ENCODE measurements at places on chromosomes 6 and 20. TPM values are rescaled to one million over a fixed set of nuclear protein-coding genes. Genes with fewer than 3 reads are reported as not detected.
A peak's percentile ranks its signal among the peaks of the same experiment; 100 is the strongest.

- DNase-seq, result peak; percentile 26
Observed at GRCh38 chr6:55276745-55277530, 50.3 kb upstream of the GFRAL start.

GRCh38 chr6:65199683-65200082, 507.3 kb downstream of the EYS start:
- DNase-seq, result peak; percentile 6

DNA sequence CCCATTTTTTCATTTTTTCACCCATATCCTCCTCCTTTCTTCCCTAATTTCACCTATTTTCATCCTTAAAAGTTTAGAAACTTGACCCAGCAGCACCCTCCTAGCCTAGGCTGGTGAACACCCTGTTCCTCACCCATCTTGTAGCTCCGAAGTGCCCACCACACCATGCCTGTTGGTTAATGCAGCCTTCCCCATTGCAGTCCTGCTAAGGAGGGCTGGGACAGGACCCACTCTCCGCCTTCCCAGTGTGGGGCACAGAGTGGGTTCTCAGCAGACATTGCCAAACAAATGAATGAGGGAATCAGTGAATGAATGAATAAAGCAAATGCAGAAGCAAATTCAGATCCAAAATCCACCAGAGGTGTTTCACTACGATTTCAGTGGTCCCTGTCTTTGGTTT, 45.7 kb downstream of the CTCFL start:
- no peak for DNase-seq

- no peak for DNase-seq
Observed at GRCh38 chr20:62776692-62777527, 19.4 kb upstream of the MRGBP start.

DNA sequence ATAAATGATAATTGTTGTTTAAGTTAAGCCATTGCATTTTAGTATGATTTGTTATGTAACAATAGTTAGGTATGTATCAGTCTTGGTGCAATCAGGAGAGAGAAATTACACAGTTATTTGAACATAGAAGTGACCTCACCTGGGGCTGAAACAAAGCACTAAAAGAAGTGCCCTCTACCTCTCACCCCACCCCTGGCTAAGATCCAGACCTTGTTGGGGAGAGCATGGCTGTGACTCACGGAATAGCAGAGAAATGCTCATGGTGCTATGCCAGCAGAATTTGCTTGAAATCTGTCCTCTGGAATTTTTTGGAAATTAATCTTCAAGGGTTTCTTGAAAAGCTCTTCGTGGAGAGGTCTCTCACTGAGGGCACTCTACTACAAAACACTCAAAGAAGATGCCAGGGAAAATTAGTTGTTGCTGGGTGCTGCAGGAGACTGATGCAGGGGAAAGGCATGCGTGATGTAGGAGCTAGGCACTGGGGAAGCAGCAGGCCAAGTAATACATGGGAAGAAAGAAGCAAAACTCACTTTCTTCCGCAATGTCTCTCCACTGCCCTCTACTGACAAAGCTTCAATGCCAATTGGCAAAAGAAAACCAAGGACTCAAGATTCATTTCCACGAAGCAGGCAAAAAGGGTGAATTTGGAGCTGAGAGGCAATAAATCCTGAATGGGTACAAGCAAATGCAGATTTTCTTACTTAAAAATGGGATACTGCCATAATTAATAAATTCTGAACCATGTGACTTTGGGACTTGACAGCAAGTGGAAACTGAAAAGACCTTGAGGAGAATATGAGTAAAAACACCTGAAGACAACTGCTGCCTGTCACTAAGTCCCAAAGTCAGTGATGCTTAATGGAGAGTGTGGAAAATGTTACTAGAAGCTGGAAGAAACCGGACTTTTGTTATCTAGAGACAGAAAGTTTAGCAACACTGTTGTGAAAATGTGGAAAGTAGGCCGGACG, 136.3 kb upstream of the ZNF184 start:
- DNase-seq, result no peak

DNA sequence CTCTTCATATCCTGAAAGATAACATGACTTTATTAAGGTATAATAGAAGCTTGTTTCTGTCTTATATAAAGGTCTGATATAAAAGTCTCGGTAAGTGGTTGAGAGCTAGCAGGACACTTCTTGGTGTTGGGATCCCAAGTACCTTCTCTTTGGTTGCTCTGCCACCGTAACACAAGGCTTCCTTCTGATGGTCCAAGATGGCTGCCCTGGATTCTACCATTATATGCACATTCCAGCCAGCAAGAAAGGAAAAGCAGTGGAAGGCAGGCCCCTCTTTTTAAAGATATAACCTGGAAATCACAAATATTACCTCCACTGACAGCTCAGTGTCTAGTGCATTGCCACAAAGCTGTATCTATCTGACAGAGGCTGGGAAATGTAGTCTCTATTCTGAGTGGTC, 75.0 kb downstream of the TSHZ2 start:
- no peak for DNase-seq

GRCh38 chr6:126600258-126600916, 260.5 kb downstream of the CENPW start:
- DNase-seq, result no peak

- no peak for DNase-seq
Observed at GRCh38 chr20:59837623-59838394, 95.6 kb downstream of the SYCP2 start.

PLCB1 gene
- polyA plus RNA-seq, result 16.4 TPM

RIMS4 gene
- polyA plus RNA-seq, result not detected

NKX2-2 gene
- not detected for polyA plus RNA-seq

PAQR8 gene
- polyA plus RNA-seq, result 4.6 TPM

HSF2 gene
- 34.4 TPM for polyA plus RNA-seq

DYNLT2 gene
- polyA plus RNA-seq, result 0.64 TPM

TRIM10 gene
- polyA plus RNA-seq, result not detected

SLC4A11 gene
- 0.53 TPM for polyA plus RNA-seq

DEFB114 gene
- polyA plus RNA-seq, result not detected

PGC gene
- not detected for polyA plus RNA-seq

MAN1A1 gene
- polyA plus RNA-seq, result 27.5 TPM

TTI1 gene
- polyA plus RNA-seq, result 15.1 TPM
